ENCODE measurements at places on chromosomes 1 and 21.

DNA sequence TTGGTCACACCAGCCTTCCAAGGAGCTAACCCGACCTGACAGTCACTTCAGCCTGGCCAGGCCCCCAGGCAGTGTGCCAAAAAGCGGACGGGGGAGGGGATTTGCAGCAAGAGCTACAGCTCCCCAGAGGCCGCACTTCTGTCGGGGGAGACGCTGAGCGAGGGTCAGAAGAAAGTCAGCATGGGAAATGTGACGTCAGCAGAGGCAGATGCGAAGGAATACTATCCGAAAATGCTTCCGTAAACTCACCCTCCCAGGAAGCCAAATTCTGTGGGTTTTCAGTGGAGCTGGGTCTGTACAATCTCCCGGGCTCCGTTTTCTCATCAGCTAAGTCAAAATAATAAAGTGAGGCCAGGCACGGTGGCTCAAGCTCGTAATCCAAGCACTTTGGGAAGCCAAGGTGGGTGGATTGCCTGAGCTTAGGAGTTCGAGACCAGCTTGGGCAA is 28.5 kb upstream of the ECE1 start:
- no peak for DNase-seq

GRCh38 chr1:212759683-212760082 is 31.9 kb downstream of the NSL1 start:
- DNase-seq = no peak

GRCh38 chr1:111720274-111720976 is 18.8 kb downstream of the INKA2 start:
- DNase-seq = no peak

DNA sequence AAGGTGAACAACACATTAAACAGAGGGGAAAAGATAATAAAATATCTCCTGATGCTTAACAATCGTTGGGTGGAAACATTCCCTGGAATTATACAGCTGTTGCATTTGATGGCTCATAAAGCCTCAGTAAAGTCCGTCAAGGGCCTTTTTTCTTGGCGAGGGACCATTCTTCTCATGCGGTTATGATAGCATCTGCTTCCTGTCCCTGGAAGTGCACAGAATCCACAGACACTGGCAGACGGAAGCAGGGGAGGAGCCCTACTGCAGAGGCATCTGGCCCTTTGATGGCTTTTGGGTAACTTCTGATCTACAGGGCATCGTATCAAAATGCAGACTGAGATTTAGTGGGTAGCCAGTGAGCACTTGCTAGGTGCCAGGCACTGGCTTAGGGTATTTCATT is 286.9 kb downstream of the KIF26B start:
- DNase-seq = no peak

DNA sequence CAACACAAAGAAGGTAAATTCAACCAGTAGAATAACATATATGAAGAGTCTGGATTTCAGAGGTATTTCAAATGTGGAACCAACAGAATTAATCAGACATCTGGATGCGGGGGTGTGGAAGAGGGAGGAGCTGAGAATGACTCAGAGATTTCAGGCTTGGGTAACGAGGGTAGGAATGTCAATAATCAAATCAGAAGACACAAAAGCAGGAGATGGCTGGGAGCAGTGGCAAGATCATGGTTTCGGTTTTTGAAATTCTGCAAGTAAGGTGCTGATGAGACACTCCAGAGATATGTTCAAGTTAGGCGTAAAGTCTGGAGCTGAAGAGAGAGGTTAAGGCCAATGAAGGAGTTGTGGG is 64.0 kb downstream of the PLPPR5 start:
- no peak for DNase-seq

DNA sequence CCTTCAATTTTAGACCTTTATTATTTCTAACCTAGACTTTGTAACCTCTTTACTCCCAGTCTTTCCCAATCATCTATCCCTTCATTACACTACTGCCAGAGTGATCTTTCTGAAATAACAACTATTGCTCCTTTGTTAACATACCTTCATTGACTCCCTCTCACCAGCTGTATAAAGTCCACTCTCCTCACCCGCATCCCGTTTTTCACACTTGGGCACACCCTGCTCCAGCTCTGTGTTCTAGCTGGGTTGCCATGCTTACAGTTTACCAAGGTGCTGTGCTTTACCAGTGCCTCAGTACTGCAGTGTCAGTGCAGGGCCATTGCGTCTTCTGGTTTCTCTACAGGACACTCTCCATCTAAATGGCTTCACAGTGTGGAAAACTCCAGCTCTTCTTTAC is 148.2 kb downstream of the NFIA start:
- DNase-seq = no peak

- peak; percentile 77 for DNase-seq
These were observed 29.7 kb downstream of the HEYL start for GRCh38 chr1:39609618-39610331.

- DNase-seq = no peak
These were observed 10.8 kb upstream of the SHISA4 start for GRCh38 chr1:201877877-201878401.

DNA sequence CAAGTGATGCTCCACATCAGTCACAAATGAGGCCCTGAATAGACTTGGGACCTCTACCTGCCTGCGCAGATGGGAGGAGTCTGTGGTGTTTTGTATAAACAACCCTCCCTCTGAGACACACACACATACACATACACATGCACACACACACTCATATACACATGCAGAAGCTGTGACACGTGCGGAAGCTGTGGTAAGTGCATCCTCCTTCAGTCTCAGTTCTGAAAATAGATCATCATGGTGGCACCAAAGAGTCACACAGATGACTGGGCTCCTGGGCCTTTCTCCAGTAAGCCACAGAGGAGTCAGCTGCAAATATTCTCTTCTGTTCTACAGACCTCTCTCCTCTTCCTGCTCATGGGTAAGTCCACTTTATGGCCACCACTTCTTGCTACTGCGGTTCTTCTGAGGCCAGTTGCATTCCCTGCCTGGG is at the start of gene LY9:
LY9 (plus strand) TSS at position 224 of the 433 bp plus-strand sequence; CDS start at position 238, 14 bp downstream.
- peak; percentile 31 for DNase-seq

DNA sequence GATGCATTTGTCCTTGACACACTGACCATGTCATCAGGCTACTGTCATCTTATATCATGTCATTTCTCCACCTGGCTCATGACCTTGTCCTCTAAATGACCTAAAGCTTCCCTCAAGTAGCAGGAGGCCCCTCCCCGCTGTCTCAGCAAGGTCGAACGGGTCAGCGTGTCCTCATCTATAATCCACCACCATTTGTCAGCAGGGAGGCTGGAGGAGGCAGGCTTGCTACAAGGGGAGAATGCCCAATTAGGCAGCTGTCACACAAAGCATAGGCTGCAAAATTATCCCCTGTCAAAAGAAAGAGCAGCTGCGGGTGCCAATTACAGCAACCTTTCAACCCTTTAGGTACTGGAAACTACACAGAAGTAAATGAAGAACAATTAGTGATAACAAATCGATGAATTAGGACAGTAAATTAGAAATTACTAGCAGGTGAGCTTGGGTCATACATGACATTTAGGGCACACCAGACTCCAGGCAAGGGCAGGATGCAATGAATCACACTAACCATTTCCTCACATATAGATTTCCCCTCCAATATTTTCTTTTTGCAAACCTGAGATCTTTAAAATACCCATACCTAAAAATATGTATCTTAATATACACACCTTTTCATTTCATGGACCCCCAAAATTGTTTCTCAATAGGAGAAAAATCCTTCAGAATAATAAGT is 61.2 kb downstream of the NRIP1 start:
- DNase-seq = no peak

- DNase-seq = no peak
These were observed 39.1 kb downstream of the CLEC20A start for GRCh38 chr1:178457651-178458050.

DNA sequence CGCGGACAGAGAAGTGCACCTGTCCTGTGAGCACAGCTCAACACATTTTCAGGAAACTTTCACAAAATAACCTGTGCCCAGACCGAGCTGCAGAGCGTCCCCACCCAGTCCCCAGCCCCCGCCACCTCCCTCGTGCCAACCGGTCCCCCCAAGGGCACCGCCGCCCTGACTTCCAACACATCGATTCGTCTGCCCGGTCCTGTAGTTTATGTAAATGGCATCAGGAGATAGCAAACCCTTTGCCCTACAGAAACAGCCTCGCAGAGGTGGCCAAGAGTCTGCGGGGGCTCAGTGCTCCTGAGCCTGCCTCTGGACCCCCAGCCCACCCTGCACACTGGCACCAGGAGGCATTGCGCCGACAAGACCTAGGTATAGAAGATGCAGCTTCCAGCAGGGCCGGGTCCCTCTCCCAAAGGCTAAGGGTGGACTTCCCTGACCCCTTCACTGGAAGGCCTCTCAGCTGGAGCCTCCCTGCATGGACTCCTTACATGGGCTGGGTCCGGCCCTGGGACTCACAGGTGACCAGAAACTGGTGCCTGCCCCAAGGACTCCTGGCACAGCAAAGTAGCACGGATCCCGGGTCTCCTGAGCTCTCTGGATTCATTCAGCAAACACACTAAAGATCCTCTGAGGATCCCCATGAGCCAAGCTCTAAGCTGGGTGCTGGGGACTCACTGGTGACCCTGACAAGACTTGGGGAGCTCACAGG is 6.6 kb upstream of the PLEKHG5 start:
- DNase-seq = no peak

DNA sequence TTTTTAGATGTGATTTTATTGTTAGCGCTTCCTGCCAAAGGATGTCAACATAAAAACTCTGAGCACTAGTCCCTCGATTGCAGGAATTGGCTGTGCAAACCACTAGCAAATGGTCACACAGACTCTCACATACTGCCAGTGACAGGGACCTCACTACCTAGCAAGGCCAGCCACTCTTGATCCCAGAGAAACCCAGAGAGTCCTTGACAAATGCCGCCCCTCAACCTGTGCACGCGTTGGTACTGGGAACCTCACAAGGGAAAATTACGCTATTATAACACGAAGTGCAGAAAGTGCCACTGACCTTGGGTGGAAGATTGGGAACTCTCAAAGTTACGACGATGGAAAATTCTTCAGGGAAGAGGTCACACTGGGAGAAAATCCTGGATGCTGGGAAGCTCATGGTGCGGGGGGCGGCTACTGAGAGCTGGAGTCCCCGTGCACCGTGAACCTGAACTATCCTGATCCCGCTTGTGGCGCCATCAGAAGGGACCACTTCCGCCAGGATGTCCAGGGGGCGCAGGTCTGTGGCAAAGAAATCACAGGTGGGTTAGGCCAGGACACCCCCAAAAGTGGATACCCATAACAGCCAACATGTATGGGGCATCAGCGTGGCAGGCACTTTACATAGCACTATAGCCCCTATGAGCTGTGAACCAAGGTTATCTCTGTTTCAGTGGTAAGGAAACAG is 5.9 kb upstream of the KRTAP10-4 start:
- DNase-seq = no peak

GRCh38 chr1:160740133-160740688 is 1.2 kb downstream of the SLAMF7 start:
- DNase-seq = no peak

GRCh38 chr1:228314315-228314657 is 92.3 kb downstream of the TRIM11 start:
- DNase-seq = no peak

DNA sequence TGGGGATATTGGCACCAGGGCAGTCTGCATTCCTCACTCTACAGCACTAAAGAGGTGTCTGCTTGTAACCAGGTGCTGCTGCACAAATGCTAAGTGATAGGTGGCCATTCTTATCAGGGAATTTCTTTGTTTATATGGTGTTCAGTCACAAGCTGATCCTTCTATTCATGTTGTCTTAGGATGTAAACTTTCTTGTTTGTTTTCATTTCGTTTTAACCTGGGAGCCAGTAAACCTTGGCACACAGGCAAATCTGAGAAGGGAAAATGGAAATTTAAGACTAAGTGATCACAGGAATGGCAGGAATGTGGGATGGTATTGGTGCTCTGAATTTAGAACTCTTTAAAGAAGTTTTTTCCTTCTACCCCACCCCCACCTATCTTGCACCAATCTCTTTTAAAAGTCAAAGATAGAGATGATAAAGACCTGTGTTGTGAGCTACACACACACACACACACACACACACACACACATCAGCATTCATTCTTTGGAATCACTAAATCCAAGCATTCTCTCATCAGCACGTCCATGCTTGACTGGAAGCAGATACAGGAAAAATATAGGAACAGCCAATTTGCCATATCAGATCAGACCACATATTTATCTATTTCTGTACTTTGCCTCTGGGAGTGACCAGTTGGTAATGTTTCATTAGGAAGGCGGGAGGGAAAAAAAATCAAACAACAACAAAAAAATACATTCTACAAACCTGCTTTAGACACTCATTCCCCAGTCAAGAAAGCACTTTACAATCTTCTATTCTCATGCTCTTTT is 451.4 kb upstream of the ADGRL2 start:
- no peak for DNase-seq

DNA sequence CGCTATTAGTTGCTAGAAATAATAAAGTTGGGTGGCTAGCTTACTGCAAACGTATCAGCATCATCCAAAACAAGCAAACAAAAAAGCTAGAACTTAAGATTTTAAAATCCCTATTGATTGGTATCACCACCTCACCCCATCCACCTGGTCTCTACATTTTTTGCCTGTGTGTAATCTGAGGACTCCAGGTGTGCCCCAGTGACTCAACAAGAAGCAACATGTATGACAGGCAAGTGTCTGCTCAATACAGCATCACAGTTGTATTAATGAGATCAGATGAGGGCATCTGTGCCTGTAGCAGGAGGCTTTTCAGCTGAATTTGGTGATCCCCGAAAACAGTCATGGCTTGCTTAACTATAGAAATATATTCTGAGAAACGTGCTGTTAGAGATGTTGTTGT is 14.6 kb upstream of the PAPPA2 start:
- DNase-seq = no peak

GRCh38 chr1:248811514-248812490 is 13.9 kb downstream of the SH3BP5L start:
- DNase-seq = no peak

DNA sequence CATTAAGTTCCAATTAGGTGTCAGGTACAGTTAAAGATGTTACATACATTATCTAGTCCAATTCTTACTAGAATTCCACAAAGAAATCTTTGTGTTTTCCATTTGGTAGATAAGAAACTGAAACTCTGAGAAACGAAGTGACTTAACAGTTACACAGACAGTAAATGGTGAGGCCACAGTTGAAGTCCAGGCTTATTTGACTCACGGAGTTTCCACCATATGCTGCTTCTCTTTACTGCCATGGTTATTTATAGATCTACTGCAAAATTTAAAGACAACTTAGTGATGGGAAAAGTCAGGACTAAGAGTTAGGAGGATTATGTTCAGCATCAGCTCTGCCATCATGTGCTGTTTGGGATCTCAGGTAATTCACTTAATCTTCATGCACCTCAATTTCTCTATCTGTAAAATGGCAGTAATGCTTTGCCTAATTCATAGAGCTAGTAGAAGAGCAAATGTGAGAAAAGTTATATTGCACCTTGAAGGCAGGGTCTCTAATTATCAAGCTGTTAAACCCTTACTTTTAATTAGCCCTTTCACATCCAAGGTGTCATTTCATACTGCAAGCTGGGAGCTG is 26.2 kb upstream of the SAMSN1 start:
- no peak for DNase-seq

- DNase-seq = no peak
These were observed 45.4 kb upstream of the PCBP3 start for GRCh38 chr21:45598109-45598508.

GRCh38 chr1:206491616-206492015 is 15.7 kb upstream of the RASSF5 start:
- no peak for DNase-seq
